ENCODE measurements at places on chromosomes 1 and 21.
A peak's percentile ranks its signal among the peaks of the same experiment; 100 is the strongest.

DNA sequence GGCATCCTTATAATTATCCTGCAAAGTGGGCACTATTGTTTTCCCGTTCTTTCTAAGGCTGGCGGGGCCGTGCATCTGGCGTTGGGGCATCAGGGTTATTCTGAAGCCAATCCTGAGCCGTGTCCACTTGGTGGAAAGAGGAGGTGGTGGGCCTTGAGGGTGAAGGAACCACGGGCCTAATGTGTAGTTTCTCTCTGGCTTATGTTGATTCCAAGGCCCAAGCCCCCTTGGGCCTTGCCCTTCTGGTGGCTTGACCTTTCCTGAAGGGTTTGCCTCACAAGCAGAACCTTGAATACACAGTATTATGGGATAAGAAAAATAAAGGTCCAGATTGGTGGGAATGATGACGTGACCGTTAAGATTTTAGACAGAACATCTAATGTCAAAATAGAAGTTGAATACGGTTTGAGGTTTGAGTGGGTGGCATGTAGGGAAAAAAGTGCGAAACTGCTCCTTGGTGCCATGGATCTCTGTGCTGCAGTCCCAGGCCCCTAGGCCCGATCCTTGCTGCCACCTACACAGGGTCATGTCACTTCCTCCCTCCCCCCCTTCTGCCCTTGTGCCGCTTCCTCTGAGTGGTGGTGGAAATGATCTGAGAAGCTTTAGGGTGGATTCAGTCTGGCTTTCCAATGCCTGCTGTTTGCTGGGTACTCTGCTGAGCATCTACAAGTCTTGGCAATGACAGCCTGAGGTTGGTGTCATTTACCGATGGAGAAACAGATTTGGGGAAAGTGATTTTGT is 90.5 kb downstream of the PRDM2 start:
- no peak for DNase-seq

DNA sequence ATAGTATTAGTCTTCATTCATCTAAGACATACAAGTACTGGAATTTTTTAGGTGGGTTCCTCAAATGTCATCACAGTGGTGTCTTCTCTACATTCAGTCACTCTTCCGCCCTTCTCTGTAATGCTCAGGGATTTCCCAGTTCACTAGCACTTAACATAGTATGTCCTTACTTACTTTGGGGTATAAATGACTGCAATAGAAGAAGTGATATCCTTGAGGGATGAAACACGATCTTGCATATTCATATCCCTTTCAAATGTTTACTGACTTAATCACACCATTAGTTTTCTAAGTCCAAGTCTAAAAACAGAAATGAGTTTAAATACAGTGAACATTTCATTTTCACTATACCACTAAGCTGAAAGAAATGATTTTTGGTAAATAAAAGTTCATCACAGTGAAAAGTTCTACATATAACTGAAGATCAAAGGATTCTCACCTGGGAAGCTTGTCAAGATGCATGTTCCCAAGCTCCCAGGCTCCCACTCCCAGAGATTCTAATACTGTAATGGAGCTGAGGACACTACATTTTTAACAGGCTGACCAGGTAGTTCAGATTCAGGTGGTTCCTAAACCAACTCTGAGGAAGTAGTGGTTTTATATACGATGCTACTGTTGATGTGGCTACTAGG is 29.7 kb downstream of the MRPL39 start:
- DNase-seq = no peak

GRCh38 chr1:204404629-204405028 is 7.0 kb downstream of the PPP1R15B start:
- DNase-seq = no peak

DNA sequence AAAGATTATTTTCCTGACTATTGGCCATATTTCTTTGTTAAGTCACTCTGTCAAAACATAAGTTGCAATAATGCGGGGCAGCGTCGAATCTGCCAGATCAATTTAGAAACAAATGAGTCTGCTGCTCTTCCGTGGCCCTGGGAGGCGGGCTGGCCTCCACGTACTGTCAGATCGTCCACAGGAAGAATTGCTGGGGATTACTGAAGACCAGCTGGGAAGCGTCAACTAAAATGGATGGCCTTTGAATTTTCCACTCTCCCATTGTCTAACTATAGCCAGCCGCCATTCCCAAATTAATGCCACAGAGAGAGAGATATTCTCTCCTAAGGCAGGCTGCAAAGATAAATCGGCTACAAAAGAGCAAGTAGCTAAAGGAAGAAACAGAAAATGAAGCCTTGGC is 560.2 kb downstream of the SMYD3 start:
- no peak for DNase-seq

- no peak for DNase-seq
These were observed 12.6 kb downstream of the COL6A1 start for GRCh38 chr21:45994086-45994661.

DNA sequence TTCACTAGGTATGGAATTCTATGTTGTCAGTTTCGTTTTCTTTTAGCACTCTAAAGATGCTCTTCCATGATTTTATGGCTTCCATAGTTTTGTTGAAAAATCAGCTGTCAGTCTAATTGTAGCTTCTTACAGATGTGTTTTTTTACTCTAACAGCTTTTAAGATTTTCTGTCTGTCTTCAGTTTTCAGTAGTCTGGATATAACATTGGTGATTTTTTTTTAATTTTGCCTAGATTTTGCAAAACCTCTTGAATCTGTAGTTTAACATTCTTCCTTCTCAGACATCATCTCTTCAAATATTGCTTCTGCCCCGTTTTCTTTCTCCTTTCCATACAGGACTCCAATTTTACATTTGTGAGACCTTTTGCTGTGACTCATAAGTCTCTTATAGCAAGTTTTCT is 17.9 kb upstream of the DYRK1A start:
- DNase-seq = peak; percentile 35

- DNase-seq = no peak
These were observed 229.6 kb upstream of the JUN start for GRCh38 chr1:59013276-59013927.

GRCh38 chr1:211900441-211900840 is 69.9 kb upstream of the LPGAT1 start:
- DNase-seq = no peak

DNA sequence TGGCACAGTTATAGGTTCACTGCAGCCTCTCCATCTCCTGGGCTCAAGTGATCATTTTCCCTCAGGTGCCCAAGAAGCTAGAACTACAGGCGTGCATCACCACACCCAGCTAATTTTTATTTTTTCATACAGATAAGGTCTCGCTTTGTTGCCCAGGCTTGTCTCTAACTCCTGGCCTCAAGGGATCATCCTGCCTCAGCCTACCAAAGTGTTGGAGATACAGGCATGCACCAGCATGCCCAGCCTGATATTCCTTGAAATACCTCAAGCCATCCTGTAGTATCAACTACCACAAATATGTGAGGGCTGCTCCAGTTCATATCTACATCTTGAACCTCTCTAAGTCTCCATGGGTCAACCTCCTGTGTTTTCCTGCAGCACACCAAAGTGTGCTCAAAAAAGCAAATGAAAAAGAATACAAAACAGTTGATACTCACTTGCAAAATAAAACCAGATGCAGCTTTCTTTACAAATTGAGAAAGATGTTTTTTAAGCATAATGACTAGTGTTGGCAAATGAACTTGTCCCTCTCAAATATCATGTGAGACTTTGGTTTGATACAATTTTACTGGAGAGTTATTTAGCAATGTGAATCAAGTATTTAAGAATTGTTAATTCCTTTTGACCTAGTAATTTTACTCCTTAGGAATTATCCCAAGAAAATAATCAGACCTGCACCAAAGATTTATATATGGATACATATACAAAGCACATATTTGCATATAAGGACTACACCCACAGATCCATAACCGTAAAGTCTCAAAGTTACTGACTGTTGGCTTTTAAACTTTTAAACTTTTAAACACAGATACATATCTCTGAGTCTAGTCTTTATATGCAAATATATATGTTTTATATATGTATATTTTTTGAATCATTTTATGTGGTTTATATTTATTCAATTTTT is 197.7 kb downstream of the NRIP1 start:
- no peak for DNase-seq

DNA sequence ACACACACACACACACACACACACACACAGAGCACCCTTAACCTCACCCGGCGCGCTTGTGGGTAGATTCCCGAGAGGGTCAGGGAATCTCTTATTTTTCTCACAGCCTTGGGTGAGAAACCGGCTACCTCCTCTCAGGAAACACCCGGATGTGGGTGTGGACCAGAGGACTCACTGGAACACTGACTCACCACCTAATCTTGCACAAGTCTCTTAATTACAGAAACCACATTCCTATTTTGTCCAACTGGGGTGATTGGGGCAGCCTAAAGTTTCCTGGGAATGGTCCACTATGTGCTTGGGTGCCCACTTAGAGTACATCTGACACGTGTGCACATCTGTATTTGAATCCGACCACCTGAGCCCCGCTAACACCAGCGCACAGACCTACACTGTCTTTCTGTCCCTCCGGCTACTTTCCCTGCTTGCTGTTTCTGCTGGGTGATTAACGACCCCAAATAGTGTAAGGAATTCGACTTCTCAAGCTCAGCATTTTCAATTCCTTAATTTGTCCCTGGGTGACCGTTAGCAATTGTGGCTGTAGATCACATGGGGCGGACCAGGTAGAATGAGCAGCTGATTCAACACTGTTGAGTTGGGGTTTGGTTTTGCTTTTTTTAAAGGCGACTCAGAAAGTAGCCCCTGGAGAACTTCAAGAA is 14.0 kb upstream of the TBX15 start:
- DNase-seq = peak; percentile 16

DNA sequence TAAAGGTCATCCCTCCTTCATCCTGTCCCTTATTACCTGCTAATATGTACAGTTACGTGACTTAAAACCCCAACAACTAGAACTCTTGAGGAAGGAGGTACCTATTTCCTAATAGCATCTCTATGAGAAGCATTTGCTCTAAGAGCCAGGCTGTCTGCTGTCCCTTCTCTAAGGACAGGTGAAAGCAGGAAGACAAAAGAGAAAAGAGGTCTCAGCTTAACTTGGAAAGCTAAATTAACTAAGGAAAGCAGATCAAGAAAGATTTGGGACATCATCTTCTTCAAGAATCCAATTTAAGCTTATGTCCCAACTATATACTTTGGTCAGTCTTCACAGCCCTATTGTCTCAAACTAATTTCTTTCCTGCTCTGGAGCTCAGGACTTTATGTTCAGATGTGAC is 2.9 kb downstream of the EGLN1 start:
- DNase-seq = no peak

DNA sequence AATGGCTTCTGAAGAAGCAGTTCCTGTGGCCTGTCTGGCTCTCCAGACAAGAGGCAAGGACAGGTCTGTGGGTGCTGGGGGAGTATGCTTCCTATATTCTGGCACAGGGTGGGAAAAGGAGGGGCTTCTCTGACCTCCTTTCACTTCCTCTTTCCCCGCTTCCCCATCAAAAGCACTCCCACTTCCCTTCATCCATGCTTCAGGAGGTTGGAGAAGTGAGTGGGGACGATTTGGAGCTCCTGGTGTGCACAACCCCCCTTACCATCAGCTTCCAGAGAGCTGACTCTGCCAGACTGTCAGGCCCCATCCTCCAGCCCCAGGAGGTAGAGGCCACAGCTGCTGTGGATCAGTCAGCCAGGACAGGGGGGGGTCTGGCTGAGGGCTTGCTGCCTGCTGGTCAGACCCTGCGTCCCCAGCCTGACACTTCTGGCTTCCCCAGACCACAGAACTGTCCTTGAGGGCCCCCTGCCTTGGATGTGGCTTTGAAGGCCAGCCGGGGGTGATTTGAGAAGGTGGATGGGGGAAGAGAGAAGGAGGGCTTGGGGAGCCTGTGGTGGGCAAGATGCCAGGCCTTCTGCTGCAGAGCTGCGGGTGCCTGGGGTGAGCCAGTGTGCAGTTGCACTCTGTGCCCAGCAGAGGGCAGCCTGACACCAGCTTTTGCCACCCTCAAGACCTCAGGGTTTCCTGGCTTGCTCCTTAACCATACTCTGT is 21.5 kb upstream of the TMEM222 start:
- DNase-seq = peak; percentile 92

DNA sequence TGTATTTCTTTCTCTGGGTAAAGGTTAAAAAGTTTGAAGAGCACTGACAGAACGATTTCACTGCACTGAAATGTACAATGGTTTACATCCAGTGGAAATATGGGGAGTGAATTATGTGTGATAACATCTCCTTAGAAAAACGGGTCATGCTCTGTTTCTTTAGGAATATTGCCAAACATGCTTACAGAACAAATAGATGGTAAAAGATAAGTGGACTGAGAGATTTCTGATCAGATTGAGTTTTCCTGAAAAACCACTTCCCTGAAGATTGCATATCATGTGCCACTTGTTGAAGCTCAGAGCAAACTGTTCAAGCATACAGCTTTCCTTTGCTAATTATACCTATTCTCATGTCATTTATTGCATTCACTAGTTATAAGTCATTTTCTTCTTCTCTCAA is 29.9 kb upstream of the DISP1 start:
- no peak for DNase-seq

GRCh38 chr21:35893156-35893555 is 167.2 kb downstream of the SETD4 start:
- no peak for DNase-seq

DNA sequence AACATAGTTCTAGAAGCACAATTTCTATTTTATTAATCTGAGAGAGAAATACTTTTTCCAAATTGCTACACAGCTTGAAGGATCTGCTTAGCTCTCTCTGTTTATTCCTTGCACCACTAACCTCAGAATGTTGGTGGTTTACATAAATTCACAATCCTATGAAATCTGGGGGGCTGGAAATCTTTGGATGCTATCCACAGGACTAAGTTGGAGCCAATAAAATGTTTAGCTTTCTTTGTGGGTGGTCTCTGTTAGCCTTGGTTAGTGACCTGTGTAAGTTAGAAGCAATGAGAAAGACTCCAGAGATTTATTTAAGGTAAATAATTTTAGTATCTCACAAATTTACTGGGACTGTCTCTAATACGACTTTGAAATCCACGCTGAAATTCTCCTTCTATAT is 418.1 kb downstream of the ADGRL2 start:
- DNase-seq = no peak

DNA sequence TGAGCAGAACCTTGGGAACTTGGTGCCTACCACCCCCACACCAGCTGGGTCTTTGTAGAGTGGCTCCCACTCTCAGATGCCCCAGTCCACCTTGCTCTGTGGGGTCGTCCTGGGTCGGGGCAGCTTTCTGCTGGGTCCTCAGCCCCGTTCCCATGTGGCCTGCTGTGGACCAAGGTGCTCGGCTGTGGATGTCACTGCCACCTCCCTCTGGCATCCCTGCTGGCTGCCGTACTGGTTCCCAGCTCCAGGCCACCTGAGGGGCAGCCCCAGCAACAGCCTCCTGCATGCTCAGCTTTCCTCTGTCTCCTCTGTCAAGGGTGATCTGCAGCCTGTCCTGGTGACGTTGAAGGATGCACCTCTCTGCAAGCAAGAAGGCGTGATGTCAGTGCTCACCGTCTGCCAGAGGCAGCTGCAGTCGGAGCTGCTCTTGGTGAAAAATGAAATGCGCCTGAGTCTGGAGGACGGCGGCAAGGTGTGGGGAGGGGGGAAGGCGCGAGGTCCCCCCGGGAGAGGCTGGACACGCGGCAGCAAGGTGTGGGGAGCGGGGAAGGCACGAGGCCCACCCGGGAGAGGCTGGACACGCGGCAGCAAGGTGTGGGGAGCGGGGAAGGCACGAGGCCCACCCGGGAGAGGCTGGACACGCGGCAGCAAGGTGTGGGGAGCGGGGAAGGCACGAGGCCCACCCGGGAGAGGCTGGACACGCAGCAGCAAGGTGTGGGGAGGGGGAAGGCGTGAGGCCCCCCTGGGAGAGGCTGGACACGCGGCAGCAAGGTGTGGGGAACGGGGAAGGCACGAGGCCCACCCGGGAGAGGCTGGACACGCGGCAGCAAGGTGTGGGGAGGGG is 45.9 kb upstream of the DIP2A start:
- DNase-seq = no peak

- no peak for DNase-seq
These were observed 2.2 kb upstream of the CBR3 start for GRCh38 chr21:36132696-36133095.

GRCh38 chr1:223543560-223543959 is 121.9 kb downstream of the CAPN8 start:
- DNase-seq = no peak
